ENCODE measurements at places on chromosomes 3 and 15. TPM values are rescaled to one million over a fixed set of nuclear protein-coding genes. Genes with fewer than 3 reads are reported as not detected.

DNA sequence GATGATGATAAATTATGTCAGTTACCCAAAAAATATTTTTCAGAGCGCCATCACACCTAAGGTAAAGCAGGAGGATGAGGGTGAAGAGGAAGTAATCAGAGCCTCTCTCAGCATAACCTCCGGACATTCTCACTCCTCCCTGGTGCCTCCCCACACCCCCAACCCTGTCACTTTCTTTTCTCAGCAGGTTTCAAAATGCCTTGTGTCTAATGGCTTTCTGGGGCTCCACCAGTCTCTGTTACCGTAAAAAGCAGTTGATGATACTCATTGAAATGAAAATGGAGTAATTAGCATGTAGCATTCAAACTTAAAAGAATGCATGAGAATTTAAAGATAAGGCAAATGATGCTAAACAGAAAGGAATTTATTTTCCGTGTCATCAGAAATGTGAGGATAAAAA, 180.0 kb downstream of the ERC2 start:
- H3K27ac ChIP-seq = no peak overlapping the region
- no peaks in the 10 kb centered on the region for H3K27me3 ChIP-seq
- H3K36me3 ChIP-seq = no peaks in the 10 kb centered on the region

Gene CA12
- total RNA-seq = not detected

DNA sequence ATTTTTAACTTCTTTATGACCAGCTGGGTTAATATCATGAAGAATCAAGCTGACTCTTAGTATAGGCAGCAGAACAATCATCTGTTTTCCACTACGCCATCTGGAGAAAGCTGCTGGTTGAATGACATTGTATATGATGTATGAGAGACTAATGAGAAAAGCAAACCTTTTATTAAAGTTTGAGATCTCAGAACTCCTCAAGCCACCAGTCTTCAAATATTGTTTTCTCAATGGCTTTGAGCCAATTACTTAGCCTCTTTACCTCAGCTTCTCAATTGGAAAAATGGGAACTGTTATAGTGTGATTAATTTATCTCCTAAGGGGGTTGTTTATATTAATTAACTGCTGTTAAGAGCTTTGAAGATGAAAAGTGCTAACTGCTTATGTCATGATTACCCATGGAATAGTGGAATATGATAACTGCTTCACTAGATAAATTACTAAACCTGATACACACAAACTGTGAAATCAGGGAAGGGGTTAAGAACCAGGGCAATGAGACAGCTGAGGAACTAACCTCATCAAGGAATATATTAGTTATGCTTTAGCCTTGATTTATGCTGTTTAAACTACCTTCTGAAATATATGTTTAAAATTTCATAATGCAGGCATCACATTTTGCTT, 330.1 kb downstream of the SOX2 start:
- no peak overlapping the region for H3K27ac ChIP-seq
- DNase-seq = no peak
- no peak overlapping the region for H3K4me3 ChIP-seq
- H3K36me3 ChIP-seq = no peaks in the 10 kb centered on the region
- H3K27me3 ChIP-seq = no peaks in the 10 kb centered on the region

DNA sequence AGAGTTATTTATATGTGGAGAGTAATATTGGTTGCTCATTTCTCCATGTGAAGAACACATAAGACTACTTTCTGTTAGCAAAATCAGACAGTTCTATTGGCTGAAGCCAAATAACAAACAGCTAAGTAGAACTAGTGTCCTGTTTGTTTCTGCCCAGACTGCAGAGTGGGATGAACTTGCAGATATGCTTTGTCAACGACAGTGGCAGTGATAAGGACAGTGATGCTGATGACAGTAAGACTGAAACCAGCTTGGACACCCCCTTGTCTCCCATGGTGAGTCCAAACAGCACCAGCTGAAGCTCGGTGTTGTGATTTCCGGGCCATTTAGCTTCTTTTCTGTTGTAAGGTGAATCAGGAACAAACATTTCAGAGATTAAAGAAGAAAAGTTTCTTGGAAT, 102.6 kb upstream of the IL12A start:
- H3K4me3 ChIP-seq = no peak overlapping the region
- no peak for DNase-seq
- H3K4me1 ChIP-seq = peaks cover 35% of the 10 kb centered on the region
- H3K36me3 ChIP-seq = peaks cover 3% of the 10 kb centered on the region

Gene MUC13
- not detected for total RNA-seq

- H3K27me3 ChIP-seq = no peaks in the 10 kb centered on the region
- peak overlapping the region; percentile 66 for H3K27ac ChIP-seq
- no peak overlapping the region for H3K4me3 ChIP-seq
- H3K4me1 ChIP-seq = peaks cover 72% of the 10 kb centered on the region
Measured at GRCh38 chr3:69772152-69772867, 33.0 kb downstream of the MITF start.

Gene SLC9C1
- 1.4 TPM for total RNA-seq

Gene AADACL2
- total RNA-seq = not detected

DNA sequence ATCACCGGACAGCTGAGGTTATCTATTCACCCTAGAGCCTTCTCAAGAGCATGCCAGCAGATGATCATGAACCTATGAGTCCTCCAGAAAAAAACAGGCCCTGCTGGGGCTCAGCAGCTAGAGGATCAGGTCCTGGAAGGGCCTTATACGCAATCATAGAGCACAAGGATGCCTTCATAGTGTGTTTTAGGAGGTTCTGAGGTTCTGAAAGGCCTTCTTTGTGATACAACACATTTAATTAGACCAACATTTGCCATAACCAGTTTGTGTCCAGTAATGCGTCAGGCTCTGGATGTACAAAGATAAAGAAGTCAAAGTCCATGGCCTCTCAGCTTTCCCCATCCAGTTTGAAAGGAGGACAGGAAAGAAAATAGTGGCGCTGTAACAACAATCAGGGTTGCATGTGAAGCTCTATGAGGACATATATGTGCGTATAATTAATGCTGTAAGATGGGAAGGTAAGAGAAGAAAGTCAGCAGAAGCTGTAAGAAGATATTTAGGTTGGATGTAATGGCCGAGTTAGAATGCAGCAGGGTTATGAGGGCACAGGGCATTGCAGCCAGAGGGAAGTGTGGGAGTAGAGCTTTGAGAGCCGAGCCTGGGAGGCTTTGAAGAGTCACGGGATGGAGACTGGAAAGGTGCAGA, 302.6 kb upstream of the TBL1XR1 start:
- H3K4me3 ChIP-seq = no peak overlapping the region
- H3K4me1 ChIP-seq = no peaks in the 10 kb centered on the region
- no peak overlapping the region for H3K27ac ChIP-seq
- H3K36me3 ChIP-seq = no peaks in the 10 kb centered on the region
- no peak for DNase-seq
- H3K27me3 ChIP-seq = no peaks in the 10 kb centered on the region
